ENCODE measurements at places on chromosomes 1 and 21.

- DNase-seq = no peak
Observed at GRCh38 chr1:154500533-154500932, 1.5 kb upstream of the TDRD10 start.

DNA sequence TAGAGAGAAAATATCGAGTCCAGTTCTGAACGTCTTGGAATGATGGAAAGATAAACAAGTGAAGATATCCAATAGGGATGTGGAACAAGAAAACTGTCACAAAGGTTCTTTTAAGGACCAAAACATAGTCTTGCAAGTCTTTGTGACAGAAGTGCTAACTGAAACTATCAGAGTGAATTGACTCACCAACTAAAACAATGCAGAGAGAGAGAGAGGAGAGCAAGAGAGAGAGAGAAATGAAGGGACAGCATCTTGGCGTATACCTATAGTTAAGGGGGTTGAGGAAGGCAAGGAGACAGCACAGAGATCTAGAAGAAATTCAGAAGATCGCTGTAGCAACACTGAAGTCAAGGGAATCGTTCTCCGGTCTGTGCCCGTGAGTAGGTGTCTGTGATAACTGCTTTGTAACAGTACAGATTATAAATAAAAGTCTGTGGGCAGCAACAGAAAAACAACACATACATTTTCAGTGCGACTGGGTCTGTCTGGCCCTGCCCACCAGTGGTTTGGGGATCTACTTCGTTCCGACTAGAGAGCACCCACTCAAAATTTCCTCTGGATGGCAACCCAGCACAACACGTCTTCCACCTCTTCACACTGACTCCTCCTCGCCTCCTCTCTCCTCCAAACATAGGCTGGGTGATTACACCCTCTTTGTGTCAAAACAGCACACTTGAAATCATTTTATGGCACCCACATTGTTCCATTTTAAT is 4.8 kb upstream of the COA6 start:
- no peak for DNase-seq

DNA sequence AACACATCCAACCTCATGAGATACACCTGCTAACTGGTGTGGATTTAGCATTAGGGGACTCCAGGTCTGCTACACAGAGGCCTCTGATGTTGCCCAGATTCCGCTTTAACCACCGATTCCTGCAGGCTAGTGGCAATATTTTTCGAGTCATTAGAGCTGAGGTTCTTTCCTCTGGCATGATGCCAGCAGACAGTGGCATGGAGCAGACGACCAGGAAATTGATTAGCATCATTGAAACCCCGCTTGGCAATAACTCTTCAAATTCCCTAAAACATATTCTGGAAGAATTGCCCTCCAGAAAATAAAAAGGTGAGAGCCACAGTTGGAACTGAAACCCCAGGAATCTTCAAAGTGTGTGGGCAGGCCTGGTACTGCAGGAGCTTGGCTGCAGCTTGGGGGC is 28.4 kb upstream of the ETV3 start:
- no peak for DNase-seq

DNA sequence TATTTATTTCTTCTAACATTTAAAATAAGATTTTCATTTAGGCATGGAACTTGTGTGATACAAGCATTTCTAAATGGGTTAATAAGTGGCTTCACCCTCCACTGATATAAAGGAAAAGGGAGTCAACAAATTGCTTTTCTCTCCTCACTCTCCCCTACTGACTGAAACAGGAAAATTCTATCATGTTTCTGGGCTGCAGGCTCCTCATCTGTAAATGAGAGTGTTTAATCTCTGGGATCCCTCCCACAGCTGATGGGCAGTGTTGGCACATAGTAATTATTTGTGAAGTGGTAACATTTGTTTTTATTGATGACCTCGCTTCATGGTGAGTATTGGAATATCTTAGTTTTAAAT is 69.8 kb upstream of the WARS2 start:
- no peak for DNase-seq

GRCh38 chr1:235176486-235176885 is 15.4 kb upstream of the RBM34 start:
- DNase-seq = no peak

DNA sequence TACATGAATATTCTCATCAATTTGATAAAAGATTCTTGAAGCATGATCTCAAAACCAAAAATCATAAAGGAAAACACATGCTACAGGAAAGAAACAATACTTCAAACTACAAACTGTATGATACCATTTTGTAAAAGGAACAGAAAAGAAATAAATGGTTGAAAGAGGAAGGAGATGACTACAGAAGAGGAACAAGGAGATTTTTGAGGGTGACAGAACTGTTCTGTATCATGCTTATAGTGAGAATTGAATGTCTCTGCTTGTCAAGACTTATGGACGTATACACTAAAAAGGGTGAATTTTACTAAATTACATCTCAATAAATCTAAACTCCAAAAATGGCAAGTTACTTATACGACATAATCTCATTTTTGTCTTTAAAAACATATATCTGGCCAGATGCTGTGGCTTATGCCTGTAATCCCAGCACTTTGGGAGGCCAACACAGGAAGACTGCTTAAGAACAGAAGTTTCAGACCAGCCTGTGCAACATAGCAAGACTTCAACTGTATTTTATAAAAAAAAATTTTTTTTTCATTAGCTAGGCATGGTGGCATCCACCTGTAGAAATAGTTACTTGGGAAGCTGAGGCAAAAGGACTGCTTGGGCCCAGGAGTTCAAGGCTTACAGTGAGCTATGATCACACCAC is 125.4 kb downstream of the EIF4G3 start:
- no peak for DNase-seq

GRCh38 chr1:99603699-99604560 is 42.0 kb upstream of the PALMD start:
- DNase-seq = no peak

DNA sequence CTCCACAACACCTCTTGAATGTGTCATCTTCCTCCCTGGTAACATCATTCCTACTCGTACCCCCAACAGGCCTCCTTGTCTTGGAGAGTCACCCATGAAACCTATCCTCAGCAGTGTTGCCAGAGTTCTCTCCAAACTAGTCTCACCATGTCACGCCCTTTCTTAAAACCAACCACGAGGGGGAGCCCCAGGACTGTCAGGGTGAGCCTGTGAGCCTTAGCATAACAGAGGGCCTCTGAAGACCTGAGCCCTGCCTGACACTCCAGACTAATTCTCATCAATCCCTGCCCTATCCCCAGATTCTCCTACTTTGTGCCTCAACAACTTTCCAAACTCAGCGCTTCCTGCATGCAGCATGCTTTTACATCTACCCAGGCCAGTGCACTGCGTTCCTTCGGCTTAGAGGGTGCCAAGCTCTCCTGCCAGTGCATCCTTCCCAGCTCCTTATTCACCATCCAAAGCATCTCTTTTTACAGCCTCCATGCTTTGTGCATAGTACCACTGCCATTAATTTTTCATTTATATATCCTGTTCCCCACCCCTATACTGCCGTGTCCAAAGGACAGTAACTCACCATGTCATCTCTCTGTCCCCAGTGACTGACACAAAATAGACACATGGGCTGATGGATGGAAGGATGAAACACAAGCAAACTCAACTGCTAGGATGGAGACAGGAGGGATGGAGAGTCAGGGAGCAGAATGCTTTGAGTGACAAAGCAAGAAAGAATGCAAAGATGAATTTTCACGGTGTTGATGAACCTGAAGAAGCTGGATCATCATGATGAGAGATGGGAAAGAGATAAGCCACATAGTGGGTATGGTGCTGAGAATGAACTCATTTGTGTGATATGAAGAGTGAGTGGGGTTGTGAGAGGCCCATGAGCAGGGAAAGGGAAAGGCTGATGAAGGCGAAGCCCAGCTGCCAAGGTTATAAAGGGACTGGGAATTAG is 34.0 kb downstream of the ZNF697 start:
- no peak for DNase-seq

GRCh38 chr1:218476385-218476784 is 131.2 kb downstream of the TGFB2 start:
- DNase-seq = peak; percentile 86

DNA sequence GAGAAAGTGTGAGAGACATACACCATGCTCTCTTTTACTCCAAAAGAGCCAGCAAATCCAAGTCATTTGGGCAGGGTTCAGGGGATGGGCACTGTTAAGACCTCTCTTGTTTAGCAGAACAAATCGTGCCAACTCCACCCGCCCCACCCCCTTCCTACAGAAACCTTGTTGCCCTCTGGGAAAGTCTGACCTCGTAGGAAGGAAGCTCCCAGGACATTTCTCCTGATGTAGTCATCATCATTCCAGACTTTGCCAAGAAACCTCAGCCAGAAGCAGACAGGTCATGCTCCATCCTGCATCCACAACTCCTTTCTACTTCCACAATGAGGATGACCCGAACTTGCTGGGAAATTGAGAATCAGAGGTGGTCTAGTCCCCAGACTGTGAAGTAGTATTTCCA is 57.7 kb downstream of the UBE2T start:
- no peak for DNase-seq

DNA sequence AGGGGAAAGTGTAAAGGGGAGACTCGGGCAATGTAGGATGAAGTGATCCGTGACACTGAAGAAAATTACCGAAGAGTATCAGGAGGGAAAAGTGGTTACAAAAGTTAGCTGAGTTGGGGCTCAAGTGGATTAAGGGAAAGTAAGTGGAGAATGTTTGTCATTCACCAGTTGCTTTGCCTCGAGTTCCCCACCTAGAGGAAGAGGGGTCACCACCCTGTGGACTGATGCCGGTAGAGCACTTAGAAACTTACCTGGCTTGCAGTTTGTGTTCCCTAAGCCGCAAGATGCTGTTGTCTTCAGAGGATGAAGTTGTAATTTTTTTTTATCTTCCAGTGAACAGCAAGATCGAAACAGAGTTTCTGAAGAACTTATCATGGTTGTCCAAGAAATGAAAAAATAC is 1.0 kb downstream of the PER3 start:
- no peak for DNase-seq

GRCh38 chr1:85289848-85290335 is 13.5 kb upstream of the BCL10 start:
- no peak for DNase-seq

GRCh38 chr1:112579801-112580510 is 39.0 kb downstream of the ST7L start:
- no peak for DNase-seq

- DNase-seq = no peak
Observed at GRCh38 chr21:21156957-21157356, 158.7 kb downstream of the NCAM2 start.

DNA sequence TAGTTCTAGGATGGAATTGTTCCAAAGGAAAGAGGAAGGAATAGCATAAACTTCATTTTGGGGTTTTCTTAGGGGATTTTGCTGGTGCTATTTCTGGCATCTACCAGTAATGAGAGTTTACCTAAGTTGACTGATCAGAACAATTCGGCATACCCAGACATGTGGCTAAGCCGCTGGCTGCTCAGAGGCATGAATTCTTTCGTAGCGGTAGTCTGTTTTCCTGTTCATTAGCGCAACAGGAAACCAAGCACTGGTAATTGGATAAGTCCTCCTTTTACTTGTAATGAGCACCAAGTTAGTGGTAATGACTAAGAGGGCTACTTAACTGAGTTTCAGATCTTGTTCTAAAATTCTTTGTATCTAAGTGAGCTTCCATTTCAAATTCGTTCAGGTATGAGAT is 38.6 kb downstream of the C21orf91 start:
- DNase-seq = no peak

GRCh38 chr1:95098196-95098595 is 19.0 kb upstream of the TLCD4 start:
- no peak for DNase-seq

- DNase-seq = no peak
Observed at GRCh38 chr1:92850019-92850418, 18.2 kb downstream of the RPL5 start.

- DNase-seq = no peak
Observed at GRCh38 chr1:75937034-75937433, 4.8 kb upstream of the ASB17 start.

DNA sequence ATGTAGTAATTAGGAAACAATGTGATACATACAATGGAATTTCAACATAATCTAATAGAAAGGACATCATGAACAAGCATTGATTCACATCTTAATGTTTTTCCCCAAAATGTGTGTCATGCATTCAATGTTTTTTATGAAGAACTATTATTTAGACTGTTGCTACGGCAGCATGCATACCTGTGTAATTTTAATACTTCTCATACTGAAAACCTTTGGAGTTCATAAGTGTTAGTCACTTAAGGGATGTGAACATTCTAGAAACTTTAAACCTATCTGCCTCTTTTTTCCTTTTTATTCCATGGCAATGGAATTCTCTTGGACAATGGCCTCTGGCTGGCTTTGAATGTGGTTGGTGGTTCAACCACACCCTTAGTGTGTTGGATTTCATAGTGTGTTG is 48.6 kb downstream of the TMPRSS15 start:
- DNase-seq = no peak

DNA sequence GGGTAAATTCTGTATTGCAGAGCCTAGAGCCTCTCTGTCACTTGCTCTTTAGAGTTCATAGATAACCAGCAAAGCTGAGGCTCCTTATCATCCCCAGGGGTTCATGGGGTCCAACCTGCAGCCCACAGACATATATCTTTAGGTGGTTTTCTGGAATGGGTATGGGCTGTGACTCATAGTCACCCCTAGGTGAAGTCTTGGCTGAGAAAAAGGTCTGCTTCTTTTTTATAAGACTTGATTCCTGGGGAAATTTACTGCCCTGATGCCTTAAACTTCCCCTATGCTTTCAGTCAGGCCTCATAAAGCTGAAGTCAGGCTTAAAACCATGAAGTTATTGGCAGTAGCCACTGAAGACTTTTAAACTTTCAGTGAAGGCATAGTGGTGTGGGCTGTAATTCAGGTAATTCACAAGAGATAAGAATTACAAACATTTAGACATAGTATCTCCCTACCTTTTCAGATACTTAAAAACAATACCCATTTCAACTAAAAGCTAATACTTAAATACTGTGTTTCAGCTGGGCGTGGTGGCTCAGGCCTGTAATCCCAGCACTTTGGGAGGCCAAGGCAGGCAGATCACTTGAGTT is 46.8 kb downstream of the MACO1 start:
- no peak for DNase-seq

GRCh38 chr1:78275906-78276685 is 214.7 kb upstream of the PTGFR start:
- no peak for DNase-seq

GRCh38 chr21:40972151-40972550 is 125.2 kb upstream of the DSCAM start:
- no peak for DNase-seq

GRCh38 chr1:110130989-110131388 is 18.7 kb downstream of the UBL4B start:
- DNase-seq = no peak

- no peak for DNase-seq
Observed at GRCh38 chr1:31208361-31208945, 31.2 kb downstream of the NKAIN1 start.

GRCh38 chr1:152118915-152119314 is 3.7 kb upstream of the TCHH start:
- DNase-seq = no peak
